ENCODE measurements at places on chromosomes 5 and 9.

DNA sequence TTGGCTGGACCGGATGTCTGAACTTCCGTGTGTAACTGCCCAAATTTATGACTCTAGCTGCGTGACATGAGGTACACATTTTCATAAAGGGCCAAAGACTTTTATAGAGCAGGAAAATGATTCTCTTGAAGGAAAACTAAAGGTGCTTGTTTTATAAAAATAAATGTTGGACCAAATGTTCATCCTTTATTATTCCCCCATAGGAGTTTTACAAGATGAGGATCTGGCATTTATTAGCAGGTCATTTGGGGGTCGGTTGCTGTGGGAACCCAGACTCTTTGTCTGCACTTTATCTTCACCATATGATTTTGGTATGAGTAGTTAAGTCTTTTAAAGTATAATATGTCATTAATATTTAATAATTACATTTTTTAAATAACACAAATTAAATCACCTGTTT lies 571.2 kb downstream of the EFNA5 start:
- DNase-seq, result no peak

GRCh38 chr5:142813220-142813619 lies 43.0 kb downstream of the ARHGAP26 start:
- no peak for DNase-seq

DNA sequence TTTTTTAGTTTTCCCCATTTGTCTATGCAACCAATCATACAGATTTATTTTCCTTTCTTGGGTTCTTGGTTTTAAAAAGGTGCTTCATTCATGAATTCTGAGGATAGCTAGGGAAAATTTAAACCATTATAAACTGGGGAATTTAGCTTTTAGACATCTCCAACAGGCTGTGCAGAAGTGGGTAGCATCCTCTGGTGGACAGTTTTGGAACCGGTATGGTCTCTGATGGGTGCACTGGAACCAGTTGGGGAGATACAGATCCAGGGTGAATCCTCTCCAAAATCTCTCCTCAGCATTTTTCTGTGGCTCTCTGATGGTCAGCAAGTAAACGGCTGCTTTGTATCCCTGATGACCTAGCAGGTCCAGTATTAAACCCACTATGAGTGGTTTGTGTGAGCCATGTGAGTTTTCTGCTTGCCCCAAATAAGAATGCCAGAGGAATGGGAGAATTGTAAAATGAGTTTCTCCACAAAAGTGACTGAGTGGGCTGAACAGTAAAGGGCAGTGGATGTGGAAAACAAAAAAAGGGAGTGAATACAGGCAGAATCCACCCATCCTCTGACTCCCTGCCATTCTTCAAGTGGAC lies 9.1 kb upstream of the DNAJC25 start:
- no peak for DNase-seq

DNA sequence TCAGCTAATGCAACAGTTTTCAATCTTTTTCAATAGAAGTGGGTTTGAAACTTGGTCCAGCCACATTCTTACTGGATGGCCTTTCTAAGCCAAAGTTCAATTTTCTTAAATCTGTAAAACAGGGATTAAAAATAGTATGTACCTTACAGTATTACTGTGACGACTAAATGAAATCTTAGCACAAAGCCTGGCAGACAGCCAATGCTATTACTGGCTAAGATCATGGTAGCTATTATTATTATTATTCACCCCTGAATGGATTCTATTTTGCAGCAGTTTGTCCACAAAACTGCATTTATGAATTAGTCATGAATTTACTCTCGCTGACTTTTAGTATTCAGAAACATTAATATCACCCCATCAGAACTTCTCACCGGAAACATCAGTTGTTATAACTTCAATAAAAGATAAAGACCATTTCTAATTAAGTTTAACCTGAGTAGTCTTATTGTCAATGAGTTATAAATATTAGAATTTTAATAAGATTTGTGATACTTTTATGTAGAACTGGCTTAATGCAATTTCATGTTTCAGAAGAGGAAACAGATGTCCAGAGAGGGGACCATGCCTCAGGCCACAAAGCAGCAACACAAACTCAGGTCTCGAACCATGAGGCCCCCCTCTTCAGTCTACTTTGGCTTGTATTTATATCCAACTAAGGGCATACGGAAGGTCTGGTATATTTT lies 468.2 kb downstream of the ARHGEF28 start:
- no peak for DNase-seq

DNA sequence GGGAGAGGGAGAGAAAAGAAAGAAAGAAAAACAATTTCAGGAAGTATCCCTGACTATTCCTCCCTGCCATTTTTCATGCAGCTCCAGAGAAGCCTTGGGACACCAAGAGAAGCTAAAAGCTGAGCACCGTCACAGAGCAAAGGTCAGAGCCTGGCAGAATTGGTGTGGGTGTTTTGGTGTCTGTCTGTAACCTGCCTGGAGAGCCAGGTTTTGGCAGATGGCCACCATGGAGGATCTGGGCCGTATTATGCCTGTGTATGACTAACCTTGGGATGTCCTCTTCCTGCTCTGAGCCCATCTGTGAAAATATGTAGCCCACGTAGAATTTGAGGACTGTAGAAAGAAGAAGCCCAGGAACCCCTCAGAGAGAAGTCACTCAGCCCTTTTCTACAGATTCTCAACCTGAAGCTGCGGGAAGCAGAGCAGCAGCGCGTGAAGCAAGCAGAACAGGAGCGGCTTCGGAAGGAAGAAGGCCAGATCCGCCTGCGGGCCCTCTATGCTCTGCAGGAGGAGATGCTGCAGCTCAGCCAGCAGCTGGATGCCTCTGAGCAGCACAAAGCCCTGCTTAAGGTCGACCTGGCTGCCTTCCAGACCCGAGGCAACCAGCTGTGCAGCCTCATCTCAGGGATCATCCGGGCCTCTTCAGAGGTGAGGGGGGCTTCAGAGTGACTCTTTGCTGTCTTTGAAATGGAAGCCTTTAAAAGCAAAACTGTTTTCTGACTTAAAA lies 18.8 kb downstream of the GLE1 start:
- DNase-seq, result no peak

DNA sequence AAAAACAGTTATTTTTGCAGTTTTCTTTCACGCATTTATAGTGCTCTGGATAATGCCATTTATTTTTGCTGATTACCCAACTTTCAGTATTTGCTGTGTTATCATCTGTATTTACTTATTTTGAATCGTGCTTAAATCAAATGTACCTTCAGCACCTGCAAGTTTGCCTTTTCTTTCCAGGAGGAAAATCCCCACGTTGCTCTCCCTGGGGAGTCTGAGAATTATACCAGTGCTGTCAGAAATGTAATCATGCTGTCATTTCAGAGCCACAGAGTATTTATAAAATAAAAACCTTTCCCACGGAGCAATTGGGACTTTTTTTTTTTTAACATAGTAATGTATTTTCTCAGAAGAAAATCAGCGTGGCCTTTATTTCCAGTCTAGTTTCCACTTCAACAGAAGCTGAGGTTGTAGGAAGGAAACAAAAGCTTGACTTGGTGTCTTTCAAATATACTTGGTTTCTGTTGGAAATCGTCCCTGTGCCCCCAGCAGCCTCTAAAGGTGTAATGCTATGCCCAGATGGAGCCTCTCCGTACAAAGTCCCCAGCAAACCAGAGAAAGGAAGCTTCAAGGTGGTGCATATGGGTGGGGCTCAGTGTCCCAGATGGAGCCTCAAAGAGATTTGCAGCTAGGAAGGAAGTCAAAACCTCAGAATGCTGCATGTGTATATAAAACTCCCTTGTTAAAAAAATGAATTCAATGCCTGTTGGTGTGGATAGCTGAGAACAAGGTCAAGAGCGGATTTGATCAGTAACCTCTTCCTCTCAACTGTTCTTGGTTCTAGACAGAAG lies 2.1 kb downstream of the GPR150 start:
- DNase-seq, result no peak

- no peak for DNase-seq
Observed at GRCh38 chr9:123691765-123692303, 238.1 kb downstream of the DENND1A start.

GRCh38 chr5:141840826-141841360 lies 37.3 kb downstream of the PCDH1 start:
- no peak for DNase-seq

DNA sequence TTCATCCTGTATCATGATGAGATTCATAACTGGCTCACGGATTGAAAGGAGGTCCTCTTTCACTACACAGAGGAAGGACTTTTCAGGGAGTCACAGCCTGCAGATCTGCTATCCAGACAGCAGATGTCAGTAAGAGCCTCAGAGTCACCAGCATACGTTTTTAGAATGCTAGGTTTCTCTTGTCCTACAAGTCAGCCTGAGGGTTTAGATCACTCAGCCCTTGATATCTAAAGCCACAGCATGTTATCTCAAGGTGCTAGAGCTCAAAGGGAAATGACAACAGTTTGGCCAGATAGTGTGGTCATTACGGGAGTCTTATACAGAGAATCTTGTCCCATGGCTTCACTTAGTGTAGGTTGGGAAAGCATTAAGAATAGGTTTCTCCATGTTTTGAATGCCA lies 30.9 kb upstream of the SLC46A2 start:
- DNase-seq, result peak; percentile 2

DNA sequence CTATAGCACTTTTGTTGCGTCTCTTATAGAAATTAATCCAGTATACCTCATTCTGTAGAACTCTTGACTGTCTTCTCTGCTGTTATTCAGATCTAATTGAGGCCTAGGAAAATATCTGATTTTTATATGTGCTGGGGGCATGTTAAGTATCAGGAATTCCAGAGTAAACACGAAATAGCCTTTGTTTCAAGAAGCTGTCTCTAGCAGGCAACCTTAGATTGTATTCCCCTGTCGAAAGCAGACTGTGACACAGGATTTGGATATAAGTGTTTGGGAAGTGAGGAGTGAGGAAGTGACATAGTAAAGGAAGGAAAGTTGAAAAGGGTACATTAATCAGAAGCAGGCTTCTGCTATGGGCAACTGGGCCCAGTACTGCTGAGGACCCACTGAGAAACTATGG lies 72.1 kb upstream of the RASA1 start:
- DNase-seq, result no peak

- DNase-seq, result no peak
Observed at GRCh38 chr5:51468196-51468595, 84.9 kb downstream of the ISL1 start.

GRCh38 chr9:92720209-92720765 lies 44.3 kb downstream of the BICD2 start:
- DNase-seq, result no peak

- DNase-seq, result peak; percentile 22
Observed at GRCh38 chr5:98827161-98827560, 53.7 kb downstream of the RGMB start.
